ENCODE measurements at places on chromosomes 1 and 21.

- no peak for DNase-seq
Observed at GRCh38 chr1:81547261-81547911, 253.3 kb upstream of the ADGRL2 start.

GRCh38 chr21:16162953-16163352 is 433.2 kb downstream of the USP25 start:
- no peak for DNase-seq

DNA sequence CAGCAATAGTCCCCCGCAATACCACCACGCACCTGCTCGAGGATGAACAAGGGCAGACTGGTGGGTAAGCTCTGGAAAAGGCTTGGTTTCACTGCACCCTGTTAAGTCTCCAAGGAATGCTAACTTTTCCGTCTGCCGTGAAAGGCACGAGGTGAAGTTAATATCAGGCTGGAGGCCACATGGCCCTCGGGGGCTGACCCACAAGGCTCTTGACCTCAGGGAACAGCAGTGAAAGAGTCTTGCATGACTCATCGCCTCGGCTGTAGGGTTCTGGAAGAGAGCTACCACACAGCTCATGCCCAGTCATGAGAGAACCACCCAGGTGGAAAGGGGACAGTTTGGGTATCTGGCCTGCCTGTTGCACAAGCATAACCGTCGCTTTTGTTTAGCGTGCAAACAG is 24.7 kb downstream of the SCCPDH start:
- no peak for DNase-seq

GRCh38 chr1:238312969-238313368 is 422.2 kb upstream of the ZP4 start:
- no peak for DNase-seq

GRCh38 chr1:241823925-241824324 is 24.1 kb upstream of the EXO1 start:
- DNase-seq, result no peak

GRCh38 chr21:37564924-37565529 is 198.5 kb downstream of the DYRK1A start:
- no peak for DNase-seq

DNA sequence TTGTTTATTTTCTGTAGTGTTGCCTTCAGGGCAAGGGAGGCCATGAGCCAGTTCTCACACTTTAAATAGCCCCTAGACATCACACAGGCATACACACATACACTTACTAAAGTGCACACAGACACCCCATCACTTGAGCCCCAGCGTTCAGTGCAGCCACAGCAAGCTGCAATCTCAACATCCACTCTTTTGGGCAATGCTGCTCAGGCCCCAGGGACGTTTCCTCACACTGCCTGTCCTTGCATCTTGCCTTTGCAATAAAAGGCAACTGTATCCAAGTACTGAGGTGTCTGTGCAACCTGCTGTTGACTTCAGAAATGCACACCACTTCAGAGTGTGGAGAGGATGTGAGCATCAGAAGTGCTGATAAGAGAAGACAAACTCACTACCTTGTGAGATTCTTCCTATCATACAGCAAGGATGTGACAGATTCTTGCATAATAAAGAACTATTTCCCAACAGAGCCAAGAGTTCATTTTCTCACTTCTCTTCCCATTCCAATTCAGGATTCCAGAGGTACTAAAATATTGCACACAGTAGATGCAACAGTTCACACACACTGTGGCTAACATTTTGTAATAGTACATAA is 36.2 kb downstream of the IRF2BP2 start:
- DNase-seq, result no peak

- peak; percentile 4 for DNase-seq
Observed at GRCh38 chr1:4830707-4831106, 176.3 kb downstream of the AJAP1 start.

DNA sequence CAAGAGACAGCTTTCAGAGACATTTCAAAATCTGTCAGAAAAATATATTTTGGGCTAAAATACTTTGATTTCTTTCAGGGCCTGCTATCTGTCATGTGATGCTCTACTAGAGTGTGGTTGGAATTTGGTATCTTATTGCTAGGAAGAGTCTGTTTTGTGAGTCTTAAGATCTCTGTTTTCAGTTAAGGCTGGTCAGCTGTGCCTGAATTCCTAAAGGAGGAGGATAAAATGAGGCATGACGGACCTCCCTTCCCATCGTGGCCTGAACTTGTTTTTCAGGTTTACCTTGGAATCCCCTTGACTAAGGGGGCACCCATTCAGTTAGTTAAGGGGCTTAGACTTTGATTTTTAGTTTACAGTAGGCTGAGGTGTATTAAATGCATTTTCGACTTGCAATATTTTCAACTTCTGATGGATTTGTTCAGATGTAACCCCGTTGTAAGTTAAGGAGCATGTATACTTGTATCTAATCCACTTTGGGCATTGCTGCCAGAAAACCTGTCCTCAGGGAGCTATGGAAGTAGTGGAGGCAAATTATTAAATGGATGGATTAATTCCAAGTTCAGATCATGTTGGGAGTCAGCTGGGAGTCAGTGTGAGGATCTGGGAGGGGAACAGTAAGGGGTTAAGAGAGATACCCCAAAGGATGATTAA is 18.3 kb downstream of the CAPN2 start:
- DNase-seq, result peak; percentile 56

GRCh38 chr1:183735069-183735860 is 69.7 kb upstream of the RGL1 start:
- DNase-seq, result peak; percentile 47

- DNase-seq, result no peak
Observed at GRCh38 chr1:221912230-221912629, 170.3 kb upstream of the DUSP10 start.

- peak; percentile 5 for DNase-seq
Observed at GRCh38 chr1:191804311-191804710, 354.0 kb upstream of the RGS18 start.

DNA sequence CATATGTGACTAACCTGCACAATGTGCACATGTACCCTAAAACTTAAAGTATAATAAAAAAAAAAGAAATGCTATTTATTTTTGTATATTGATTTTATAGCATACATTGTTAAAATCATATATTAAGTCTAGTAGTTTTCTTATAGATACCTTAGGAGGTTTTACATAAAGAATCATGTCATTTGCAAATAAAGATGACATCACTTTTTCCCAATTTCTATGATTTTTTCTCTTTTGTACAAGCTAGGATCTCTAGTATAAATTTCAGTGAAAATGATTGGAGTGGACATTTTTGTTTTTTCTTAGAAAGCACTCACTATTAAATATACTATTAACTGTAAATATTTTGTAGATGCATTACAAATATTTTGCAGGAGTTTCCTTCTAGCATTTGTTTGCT is 20.5 kb upstream of the NTMT2 start:
- DNase-seq, result no peak

- peak; percentile 76 for DNase-seq
Observed at GRCh38 chr1:212981025-212981495, 30.7 kb downstream of the VASH2 start.

- DNase-seq, result peak; percentile 50
Observed at GRCh38 chr21:45418301-45419071, 13.5 kb downstream of the COL18A1 start.

- no peak for DNase-seq
Observed at GRCh38 chr1:234720709-234721441, 110.9 kb upstream of the IRF2BP2 start.

DNA sequence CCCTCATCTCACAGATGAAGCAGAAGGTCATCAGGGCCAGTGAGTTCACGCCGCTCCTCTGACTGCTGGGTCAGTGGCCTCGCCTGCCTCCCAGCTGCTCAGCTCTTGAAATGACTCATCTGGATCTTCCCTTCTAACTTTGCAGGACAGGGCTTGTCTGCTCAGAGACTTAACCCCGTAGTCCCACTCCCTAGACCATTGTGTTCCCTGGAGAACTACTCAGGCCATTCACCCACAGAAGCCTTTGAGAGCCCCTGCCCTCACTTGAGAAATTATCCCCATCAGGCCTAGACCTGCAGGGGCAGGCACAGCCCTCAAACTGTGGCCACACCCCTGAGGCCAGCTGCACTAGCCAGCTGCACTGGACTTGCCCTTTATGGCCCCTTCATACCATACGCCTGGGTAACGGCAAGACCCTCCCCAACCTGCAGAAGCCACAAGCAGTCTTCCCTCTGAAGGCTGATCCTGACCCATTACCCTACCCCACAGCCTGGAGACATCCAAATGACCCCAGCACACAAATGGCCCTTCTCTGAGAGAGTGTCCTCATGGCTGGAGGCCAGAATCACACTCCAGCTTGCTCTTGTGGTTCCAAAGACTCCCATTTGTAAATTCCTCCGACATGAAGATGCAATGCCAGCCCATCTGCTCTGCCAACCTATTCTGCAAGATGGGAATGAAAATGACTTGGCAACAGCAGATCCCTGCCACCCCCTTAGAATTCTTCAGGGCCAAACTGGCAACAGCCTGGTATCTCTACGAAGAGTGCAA is 33.2 kb downstream of the RCSD1 start:
- no peak for DNase-seq

GRCh38 chr1:227561241-227561907 is 2.0 kb upstream of the ZNF678 start:
- DNase-seq, result no peak

- DNase-seq, result peak; percentile 75
Observed at GRCh38 chr1:226001963-226002666, 3.0 kb upstream of the SDE2 start.

DNA sequence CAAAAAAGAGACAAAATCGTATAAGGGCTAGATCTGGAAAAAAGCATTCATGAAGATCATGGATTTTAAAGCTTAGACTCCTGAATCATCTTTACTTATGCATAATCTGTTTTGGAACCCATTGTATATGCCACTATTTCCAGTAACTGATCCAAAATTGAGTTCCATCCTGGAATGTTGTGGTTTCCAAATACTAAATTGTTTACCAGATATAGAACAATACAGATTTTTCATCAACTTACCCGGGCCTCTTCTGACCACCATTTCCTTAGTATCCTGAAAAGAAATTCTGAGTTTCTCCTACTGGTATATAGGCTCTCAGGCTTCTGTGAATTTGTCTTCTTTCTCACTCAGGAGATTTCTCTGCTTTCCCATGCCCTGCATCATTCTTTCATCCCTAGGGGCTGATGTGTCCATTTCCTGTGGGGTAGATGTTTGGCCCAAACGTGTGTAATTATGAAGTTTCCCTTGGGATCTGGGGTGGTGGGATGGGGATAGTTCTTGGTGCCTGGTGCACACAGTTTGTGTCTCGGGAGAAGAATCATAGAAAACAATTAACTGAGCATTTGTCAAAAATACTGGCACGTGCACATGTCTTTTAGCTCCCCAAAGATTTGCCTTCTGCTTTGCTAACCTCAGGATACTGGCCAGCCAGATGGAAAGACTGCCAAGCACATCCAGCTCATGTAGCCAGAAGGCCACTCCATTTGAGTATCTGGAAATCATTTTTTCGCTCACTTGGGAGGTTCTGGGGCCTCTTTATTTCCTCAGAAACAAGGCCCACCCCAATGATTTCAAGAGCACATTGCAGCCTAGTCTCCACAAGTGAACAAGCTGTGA is 127.8 kb downstream of the NTMT2 start:
- DNase-seq, result peak; percentile 91

DNA sequence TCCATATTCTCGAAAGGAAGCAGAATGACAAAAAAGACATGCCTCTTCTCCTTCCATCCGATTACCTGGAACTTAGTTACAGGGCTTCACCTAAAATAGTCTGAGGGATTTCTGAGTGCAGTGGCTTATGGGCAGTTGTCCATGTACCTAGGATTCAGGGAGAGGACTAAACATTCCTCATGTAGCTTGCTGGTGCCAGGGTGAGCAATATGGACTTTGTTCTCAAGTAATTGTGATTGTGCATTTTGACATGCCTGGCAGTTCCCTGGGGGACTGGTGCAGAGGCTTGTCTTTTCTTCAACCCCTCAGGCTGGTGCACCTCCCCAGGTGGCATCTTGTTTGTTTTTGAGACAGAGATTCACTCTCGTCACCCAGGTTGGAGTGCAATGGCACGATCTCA is 6.1 kb upstream of the PSEN2 start:
- DNase-seq, result no peak

- DNase-seq, result no peak
Observed at GRCh38 chr1:4177425-4178150, 277.5 kb upstream of the C1orf174 start.

DNA sequence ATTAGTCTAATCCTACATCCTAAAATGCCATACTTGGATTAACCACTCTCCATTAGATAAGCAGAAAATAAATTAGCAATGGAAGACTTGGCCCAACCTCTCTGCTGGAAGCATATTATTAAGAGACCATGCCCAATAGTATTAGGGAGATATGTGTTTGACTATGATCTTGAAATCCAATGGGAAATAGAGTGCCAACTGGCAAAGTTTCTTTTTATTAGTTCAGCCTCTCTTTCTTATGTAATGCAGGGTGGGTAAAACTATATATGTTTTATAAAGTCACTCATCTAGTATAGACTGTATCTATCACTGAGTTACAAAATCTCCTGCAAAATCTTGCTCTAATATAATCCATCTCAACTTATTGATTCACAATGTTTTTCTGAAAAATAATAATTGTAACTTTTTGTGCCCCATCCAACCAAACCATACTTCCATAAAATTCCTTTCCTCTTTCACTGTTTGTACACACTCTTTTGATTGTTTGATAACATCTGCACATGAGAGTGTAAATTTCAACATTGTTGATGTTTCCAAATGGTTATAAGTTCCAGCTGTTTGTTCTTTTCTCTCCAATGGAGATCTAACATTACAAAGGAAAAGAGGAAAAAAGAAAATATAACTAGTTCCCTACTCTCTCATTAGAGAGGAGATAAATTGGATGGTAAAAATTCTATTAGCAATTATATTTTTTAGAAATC is 408.1 kb upstream of the ADGRL2 start:
- DNase-seq, result peak; percentile 15

DNA sequence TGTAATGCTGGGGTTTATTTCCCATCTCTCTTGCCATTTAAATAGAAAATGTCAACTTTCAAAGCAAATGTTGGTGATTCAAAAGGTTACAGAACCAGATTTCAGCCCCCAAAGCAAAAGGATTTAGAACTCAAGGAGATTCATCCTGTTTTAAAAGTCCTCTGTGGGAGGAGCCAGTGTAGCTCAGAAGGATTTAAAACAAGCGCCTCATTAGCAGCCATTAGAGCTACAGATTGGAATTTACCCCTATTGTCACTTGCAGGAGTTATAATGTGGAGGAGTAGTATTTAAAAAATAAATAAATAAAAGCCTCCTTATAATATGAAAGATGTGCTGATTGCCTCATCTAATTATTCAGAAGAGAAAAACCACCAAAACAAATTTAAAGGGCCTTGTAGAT is 107.8 kb downstream of the LAMC2 start:
- DNase-seq, result no peak

DNA sequence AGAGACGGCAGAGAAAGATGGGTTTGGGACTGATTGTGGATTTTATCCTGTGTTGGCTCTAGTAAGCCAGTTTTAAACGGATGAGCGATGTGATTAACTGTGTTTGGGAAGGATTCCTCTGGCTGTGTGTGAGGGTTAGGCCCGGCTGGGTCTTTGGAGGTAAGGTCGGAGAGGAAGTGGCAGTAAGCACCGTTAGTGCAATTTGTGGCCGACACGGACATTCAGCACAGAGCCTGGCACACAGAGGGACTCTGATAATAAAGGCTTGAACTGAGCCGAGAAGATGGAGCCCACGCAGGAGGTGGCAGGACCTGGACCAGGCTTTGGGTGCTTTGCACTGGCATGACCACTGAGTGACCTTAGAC is 1.3 kb downstream of the MTFR1L start:
- no peak for DNase-seq
